ENCODE measurements at places on chromosomes 5 and 9.

GRCh38 chr5:160274483-160274931, 37.9 kb downstream of the CCNJL start:
- no peak for DNase-seq

DNA sequence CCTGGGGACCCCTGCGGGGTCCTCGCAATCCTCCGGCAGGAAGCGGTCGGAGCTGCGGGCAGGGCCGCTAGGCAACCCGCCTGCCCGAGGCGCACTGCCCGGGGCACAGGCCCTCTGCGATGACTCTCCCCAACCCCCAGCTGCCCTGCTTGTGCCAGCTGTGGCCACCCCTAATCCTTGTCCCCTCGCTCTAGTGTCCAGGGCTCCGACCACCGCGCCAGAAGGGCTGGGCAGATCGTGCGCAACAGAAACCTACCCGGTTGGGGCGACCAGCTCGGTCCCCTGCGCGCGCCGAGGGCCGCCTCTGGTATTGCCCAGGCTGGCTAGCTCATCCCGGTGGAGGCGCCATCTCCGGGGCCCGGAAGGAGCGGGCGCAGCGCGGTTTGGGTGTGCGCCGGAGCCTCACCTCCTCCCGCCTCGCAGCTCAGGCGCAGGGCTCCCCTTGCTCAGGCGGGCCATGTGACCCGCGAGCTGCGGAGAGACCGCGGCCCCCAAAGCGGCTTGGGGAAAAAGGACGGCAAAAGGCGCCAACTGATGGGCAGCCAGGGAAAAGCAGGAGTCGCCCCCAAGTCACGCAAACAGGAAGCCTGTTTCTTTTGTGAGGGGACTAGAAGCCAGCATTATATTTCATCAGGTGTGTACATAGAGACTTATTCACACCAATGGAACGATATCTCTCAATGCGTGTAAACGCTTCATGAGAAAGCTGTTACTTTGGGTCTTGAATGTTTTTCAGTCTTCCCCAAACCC, 46.8 kb upstream of the RNF20 start:
- DNase-seq = peak; percentile 77

- DNase-seq = no peak
These were observed 4.9 kb downstream of the TPRN start for GRCh38 chr9:137195525-137196220.

- no peak for DNase-seq
These were observed 81.6 kb upstream of the GDNF start for GRCh38 chr5:37921452-37921851.

GRCh38 chr5:39498278-39498952, 73.6 kb upstream of the DAB2 start:
- DNase-seq = no peak

- DNase-seq = no peak
These were observed 86.1 kb downstream of the WWC1 start for GRCh38 chr5:168377525-168377924.

GRCh38 chr9:90301277-90301653, 341.4 kb downstream of the DIRAS2 start:
- no peak for DNase-seq

- no peak for DNase-seq
These were observed 29.2 kb upstream of the IL31RA start for GRCh38 chr5:55821731-55822512.

DNA sequence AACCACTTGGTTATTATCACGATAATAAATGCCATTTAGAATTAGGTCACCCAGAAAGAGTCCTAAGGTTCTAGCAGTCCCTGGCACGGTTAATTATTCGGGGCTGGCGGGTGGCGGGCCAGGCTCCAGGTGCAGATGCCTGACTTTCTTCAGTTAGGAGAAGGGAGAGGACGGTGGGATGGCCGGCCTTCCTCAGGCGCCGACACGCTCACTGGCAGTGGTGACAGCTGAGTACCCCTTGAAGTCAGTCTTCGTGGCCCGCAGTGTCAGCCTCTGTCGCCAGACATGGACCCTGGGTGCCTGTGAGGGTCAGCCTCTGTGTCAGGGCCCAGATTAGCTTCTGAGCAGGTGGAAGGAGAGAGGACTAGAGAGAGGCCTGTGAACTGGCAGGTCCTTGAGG, 21.1 kb upstream of the EXOC3 start:
- DNase-seq = no peak

DNA sequence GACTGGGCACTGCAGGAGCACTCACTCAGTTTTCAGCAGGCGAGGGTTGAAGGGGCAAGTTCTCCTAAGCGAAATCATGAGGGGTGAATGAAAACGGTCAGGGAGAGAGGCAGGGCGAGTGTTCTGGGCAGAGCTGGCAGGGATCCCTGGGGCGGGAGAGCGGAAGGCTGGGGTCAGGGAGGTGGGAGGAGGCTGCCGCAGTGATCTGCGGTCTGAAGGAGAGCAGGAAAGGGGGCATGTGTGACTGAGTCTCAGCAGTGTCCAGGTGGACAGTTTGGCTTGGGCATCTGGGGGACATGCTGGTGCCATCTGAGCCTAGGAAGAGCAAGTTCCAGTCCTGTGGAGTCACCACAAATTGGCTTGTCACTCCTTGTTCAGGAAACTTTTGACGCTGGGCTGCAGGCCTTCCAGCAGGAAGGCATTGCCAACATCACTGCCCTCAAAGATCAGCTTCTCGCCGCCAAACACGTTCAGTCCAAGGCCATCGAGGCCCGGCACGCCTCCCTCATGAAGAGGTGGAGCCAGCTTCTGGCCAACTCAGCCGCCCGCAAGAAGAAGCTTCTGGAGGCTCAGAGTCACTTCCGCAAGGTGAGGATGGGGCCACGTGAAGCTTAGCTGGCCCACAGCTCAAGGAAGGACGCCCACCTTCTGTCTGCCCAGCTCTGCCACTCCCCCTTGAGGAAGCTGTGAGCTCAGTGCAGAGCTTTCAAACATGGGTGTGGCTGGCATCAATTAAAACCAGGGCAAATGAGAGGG, 31.1 kb downstream of the DYNC2I2 start:
- no peak for DNase-seq

DNA sequence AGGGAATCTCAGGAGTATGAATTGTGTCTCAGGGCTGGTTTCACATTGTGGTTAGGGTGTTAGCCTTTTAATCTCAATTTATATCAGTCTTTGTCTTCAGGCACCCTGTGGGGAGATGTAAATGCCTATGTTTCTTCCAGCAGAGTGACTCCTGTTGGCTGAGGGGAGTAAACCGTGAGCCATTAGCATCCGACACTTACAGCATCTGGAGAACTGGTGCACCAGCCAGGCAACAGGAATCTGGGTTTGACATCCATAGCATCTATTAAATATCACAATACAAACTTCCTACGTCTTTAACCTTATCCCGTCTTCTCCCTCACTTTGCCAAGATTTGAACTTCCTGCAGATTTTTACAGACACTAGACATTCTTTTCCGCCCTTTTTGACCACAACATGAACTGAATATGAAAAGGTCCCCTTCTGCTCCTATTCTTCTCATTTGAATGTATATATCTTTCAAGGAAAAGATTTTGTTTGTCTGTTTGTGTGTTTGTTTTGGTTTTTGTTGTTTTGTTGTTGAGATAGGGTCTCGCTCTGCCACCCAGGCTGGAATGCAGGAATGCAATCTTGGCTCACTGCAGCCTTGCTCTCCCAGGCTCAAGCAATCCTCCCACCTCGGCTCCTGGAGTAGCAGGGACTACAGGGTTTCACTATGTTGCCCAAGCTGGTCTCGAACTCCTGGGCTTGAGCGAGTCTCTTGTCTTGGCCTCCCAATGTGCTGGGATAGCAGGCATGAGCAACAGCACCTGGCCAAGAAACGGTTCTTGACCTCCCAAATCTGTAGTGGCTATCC, 626.2 kb downstream of the TLR4 start:
- no peak for DNase-seq

- DNase-seq = no peak
These were observed 32.4 kb upstream of the CEP120 start for GRCh38 chr5:123455640-123456039.

DNA sequence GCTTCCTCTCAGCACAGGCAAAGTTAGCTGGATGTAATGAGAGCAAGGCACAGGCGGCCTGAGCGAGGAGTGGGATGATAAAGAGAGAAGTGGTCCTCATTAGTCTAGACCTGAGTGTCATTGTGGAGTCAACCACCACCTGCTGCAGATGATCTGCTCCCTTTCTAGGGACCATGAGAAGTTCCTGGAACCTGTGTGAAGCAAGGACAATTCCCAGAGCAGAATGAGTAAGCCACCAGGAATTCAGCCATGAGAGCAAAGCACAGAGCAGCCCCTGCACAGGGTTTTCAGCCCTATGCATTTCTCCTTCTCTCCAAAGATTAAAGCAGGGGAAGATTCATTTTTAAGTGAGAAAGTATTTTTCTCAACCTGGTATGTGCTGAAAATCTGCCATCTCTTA, 146.8 kb upstream of the SPEF2 start:
- no peak for DNase-seq

GRCh38 chr5:163908253-163908652, 402.8 kb downstream of the MAT2B start:
- DNase-seq = no peak

- DNase-seq = no peak
These were observed 61.9 kb downstream of the FAM78A start for GRCh38 chr9:131214286-131214856.

DNA sequence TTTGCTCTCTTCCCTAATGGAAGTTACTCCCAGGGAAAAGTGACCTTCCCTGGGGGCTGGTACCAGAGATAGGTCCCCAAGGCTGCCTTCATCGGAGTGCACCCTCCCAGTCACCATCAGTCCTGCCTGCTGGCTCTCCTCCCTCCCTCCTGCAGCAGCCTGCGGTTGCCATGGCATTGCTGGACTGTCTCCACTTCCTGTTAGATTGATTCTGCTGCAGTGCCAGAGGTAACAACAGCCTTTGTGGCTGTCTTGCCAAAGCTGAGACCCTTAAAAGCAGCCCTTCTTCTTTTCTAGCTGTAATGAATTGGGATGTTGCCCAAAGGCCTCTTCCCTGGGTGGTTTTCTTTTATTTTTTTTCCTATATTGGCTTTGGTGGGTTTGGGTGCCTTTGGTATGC, 78.1 kb upstream of the PRLR start:
- DNase-seq = no peak

- DNase-seq = no peak
These were observed 228.1 kb upstream of the MEF2C start for GRCh38 chr5:89110916-89111646.

- no peak for DNase-seq
These were observed 111.5 kb upstream of the OSMR start for GRCh38 chr5:38734353-38734752.

- no peak for DNase-seq
These were observed 28.7 kb downstream of the DMRT3 start for GRCh38 chr9:1005043-1005667.

DNA sequence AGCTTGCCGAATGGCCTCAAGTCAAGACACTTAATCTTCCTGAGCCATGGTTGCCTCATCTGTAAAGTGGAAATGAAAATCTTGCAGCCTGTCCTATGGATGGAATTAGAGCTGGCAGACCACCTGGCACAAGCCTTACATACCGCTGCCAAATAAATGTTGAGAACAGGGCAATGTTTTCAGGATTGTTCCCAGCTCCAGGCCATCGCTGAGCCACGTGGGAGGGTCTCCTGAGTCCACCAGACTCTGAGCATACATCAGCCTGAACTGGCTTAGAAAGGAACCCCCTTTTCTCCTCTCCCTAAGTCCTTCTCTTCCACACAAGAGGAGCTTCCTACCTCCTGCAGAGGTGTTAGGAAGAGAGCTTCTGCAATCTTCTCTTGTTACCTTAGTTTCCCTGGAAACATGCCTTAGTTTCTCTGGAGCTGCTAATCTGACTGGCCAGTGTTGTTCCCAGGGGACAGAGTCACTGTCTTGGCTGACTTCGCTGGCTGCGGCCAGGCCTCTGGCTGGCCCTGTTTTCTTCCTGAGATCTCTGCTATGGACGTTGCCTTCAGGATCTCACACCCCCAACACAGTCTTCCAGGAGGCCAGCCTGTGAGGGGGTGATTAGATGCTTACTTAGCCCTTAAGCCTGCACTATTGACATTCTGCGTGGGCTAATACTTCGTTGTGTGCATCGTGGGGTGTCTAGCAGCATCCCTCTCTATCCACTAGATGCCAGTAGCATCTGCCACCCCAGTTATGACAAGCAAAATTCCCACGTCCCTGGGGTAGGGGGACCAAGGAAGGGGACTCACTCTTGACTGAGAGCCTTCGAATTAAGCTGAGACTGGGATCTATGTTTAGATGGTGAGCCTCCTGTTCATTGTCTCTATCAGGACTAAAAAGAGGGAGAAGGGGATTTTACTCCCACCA, 62.2 kb downstream of the BOD1 start:
- no peak for DNase-seq

DNA sequence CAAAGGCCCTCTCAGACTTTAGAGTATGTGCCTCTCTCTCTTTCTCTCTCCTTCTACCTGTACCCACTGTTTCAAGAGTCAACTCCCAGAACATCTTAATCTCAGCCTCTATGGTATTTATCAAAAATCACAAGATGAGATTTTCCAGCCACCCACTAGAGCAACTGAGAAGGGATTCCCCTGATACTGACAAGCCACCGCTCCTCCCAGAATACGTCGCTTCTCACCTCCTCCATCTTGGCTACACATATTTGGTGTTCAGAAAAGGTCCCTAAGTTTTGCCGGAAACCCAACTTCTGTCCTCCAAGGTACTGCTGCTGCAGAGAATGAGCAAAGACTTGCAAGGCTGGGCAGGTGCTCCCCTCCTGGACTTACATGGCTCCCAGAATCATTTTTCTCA, 6.1 kb downstream of the GARIN3 start:
- no peak for DNase-seq

- no peak for DNase-seq
These were observed 359.8 kb upstream of the ZNF608 start for GRCh38 chr5:125106271-125106670.

- DNase-seq = no peak
These were observed 131.7 kb upstream of the ELL2 start for GRCh38 chr5:96093340-96093739.

- DNase-seq = no peak
These were observed 734 bp downstream of the KIF27 start for GRCh38 chr9:83920469-83920926.

DNA sequence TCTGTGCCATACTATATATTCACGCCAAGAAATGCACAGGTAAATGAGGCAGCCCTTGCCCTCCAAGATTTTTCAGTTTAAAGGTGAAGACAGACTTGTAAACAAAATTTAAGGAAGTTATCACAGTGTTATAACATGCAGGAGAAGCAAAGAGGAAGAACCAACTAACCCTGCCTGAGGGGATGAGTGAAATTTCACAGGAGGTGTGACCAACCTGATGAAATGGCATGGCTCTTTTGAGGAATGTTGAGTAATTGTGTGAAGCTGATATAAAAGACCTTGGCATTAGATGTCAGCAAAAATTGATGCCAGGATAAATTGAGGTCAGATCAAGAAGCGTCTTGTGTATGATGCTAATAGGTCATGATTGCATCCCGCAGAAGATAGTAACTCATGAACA, 86.5 kb downstream of the HCN1 start:
- DNase-seq = no peak

All from coronary artery (tissue), 2 donors.